ENCODE measurements at places on chromosomes 4 and X. TPM values are rescaled to one million over a fixed set of nuclear protein-coding genes. Genes with fewer than 3 reads are reported as not detected.

DNA sequence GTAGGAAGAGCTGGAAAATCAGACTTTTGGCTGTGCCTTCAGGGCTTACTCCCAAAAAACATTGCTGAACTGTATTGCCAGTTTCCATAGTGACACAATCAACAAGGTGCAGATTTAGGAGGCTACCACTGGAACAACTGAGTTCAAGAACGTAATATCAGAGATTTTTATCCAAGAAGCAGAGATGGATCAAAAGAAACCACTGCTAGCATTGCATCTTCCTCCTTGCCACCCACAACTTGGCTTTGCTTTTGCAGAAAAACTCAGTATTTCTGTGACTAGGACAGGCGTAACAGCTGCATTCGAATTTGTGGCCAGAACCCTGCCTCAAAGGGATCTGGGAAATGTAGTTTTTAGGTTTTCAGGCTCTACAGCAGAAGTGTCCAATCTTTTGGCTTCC, 27.8 kb upstream of the WDFY3 start:
- no peak for DNase-seq

The AMBN gene
- total RNA-seq, result not detected

GRCh38 chr4:8830056-8830455, 41.6 kb downstream of the HMX1 start:
- no peak for DNase-seq

GRCh38 chr4:170887396-170887795, 797.6 kb upstream of the AADAT start:
- no peak for DNase-seq

The MMRN1 gene
- total RNA-seq, result 3.0 TPM
